ENCODE measurements at places on chromosomes 12 and 14. TPM values are rescaled to one million over a fixed set of nuclear protein-coding genes. Genes with fewer than 3 reads are reported as not detected.
A peak's percentile ranks its signal among the peaks of the same experiment; 100 is the strongest.

The RCOR1 gene
- 17.3 TPM for total RNA-seq

DNA sequence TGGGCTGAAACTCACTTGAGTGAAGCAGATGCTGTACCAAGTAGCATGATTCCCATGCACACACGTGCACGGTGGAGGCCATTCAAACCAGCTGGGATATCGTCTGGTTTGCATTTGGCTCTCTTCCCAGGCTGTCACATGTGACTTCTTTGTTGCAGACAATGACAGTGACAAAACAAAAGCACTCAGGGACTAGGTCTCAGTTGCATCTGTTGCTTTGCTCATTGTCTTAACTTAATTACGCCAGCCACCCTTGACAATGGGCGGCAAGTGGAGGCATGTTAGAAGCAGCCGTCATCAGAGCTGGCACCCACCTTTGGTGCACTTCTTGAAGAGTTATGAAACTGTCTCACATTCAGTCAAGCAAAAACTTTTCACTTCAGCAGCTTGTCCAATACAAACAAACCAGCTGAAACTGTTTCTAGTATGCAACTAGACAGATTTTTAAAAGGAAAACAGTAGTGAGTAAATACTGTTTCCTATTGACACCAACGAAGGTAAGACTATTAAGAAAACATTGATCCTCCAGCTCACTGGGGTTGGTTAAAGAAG is 74.3 kb downstream of the IGF1 start:
- no peak for DNase-seq

DNA sequence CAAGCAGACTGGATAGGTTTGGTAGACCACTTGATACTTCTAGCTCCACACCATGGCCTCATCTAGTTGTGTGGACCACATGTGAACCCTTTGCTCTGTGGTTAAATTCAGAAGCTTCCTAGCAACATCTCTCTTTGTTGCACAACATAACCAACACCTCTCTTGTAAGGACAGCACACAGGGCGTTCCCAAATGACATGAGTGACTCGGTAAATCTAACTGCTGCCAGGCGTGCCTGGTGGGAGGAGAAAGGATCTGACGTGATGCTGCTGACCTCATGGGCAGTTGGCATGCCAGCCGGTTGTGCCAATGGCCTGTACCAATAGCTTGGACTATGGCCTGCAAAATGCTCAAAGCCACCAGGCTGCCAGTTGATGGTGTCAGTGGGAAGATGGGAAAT is 93.8 kb downstream of the CPSF2 start:
- no peak for DNase-seq

GRCh38 chr12:19533567-19533966 is 94.3 kb downstream of the AEBP2 start:
- no peak for DNase-seq

GRCh38 chr12:5521456-5522325 is 89.8 kb downstream of the NTF3 start:
- no peak for DNase-seq

The RFX4 gene
- total RNA-seq, result not detected

DNA sequence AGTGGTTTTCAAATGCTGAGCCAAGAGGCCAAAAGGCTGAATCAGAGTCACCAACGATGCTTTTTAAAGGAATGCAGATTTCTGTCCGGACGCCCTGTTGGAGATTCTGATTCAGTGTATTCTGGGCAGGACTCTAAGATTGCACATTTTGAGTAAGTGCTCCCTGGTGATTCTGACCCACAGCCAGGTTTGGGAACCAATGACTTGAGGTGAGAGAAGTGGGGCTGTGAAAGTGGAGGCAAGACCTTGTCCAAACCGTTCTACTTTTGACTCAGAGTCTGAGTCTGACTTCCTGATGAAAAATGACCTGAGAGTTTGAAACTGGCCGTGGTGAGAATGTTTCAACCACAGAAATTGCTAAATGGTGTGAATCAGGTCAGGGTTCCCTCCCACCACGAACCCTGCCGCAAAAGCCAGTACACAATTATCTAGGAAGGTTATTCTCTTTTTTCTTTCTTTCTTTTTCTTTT is 90.2 kb downstream of the NTN4 start:
- DNase-seq, result no peak

GRCh38 chr12:109264943-109265650 is 44.0 kb downstream of the FOXN4 start:
- DNase-seq, result no peak

The TAS2R9 gene
- total RNA-seq, result not detected

GRCh38 chr12:86663173-86663572 is 407.0 kb upstream of the MGAT4C start:
- DNase-seq, result no peak

GRCh38 chr12:113422030-113422885 is at the start of gene SDSL:
TSS of gene SDSL (plus strand) at chr12:113422380. CDS start at chr12:113427983, 5,603 bp downstream.
- peak; percentile 44 for DNase-seq

The DAO gene
- not detected for total RNA-seq

Data from omental fat pad (tissue), 4 donors.